ENCODE measurements at places on chromosomes 5 and 9.

GRCh38 chr5:67494186-67494855 is 297.7 kb upstream of the CD180 start:
- DNase-seq, result peak; percentile 25

- no peak for DNase-seq
Observed at GRCh38 chr5:55437859-55438206, 96.9 kb downstream of the PLPP1 start.

- no peak for DNase-seq
Observed at GRCh38 chr9:127987103-127987614, 6.4 kb upstream of the EEIG1 start.

- no peak for DNase-seq
Observed at GRCh38 chr5:87588316-87588715, 175.6 kb upstream of the CCNH start.

GRCh38 chr5:153352685-153353219 is 137.7 kb upstream of the GRIA1 start:
- DNase-seq, result no peak

GRCh38 chr5:109852371-109853155 is 162.8 kb downstream of the MAN2A1 start:
- DNase-seq, result no peak

DNA sequence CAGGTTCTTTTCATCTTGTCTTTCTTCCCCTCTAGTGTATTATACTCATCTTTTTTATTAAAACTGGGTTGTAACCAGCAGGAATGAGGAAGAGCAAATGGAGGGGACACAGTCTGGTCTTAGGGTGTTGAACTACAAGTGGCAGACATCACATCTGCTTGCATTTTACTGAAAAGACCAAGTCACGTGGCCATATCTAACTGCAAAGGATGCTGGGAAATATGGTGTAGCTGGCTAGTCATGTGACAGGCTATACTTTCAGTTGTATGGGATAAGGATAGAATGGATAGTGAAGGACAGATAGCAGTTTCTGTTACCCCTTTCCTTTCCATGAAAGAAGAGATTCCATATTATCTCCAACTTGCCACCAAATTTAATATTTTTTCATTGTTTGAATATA is 13.0 kb upstream of the FGD3 start:
- DNase-seq, result no peak
